ENCODE measurements at places on chromosomes 6 and 20.

DNA sequence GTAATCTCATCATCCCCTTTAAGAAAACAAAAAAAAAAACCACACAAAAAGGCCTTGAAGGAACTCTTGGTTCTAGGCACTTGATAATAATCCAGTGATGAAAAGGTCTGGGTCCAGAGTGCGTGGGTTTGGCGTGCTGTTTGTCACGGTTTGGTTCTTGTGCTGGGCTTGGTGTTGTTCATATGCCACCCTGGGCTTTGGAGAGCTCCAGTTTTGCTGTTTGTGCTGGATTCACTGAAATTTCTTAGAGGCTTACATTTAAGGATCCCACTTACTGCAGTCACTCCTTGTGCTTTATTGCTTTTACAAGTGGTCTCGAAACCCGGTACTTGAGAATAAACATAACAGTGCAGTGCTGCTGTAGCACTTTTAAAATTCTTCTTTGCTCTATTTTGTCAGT lies 68.8 kb upstream of the XRN2 start:
- DNase-seq = no peak

GRCh38 chr20:58802061-58802460 lies 48.6 kb downstream of the GNAS-AS1 start:
- DNase-seq = no peak

DNA sequence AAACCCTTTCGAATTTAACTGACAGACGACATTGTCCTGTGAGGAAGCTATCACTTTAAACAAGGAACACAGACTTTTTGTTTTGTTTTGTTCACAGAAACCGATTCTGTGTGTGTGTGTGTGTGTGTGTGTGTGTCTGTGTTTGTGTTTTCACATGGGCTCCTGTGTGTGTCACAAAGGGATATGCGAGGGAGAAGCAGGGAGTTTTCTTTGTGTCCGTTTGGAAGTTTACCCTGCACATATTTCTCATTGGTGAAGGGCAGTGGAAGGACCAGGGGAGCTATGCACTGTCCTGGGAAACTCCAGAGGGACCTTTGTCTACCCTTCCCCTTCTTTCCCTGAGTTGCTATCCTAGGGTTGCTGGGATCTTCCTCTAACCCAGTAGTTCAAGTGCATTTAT lies 17.7 kb downstream of the POM121L2 start:
- DNase-seq = no peak

GRCh38 chr20:7728338-7728737 lies 211.9 kb downstream of the HAO1 start:
- DNase-seq = no peak

- no peak for DNase-seq
Observed at GRCh38 chr20:57289391-57290177, 23.1 kb upstream of the BMP7 start.

DNA sequence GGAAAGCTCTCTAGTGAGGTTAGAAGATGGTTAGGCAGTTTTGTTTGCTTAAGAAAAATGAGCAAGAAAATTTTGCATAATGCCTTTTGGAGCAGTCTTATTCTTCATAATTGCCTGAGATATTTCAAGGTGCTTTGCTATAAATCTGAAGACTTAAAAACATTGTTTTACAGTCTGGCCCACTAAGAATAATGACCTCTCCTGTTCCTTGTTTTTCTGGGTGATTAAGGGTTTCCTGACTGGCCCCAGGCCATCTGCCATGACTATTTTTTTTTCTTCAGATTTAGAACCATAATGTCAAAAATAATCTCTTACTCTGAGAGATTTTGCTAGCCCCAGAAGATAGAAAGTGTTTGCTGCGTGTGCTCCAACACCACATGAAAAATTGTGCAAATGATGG lies 72.3 kb upstream of the CENPW start:
- DNase-seq = no peak

GRCh38 chr6:15550546-15551123 lies 112.2 kb downstream of the DTNBP1 start:
- DNase-seq = no peak

DNA sequence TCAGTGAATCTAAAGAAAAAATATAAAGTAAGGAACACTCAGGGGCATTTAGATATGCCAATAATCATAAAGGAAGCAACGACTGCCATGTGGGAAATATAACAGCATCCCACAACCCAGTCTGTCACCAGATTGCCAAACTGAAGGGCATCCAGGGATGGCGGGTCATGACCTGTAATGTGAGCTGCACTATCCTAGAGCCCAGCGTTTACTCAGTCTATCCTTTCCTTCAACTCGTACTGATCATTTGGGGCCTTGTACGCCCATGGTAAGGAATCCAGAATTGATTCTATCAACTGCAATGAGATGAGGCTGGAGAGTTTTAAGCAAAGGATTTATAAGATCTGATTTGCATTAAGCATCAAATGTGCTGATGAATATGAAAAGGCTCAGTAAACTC lies 5.3 kb downstream of the TRPC4AP start:
- DNase-seq = no peak

DNA sequence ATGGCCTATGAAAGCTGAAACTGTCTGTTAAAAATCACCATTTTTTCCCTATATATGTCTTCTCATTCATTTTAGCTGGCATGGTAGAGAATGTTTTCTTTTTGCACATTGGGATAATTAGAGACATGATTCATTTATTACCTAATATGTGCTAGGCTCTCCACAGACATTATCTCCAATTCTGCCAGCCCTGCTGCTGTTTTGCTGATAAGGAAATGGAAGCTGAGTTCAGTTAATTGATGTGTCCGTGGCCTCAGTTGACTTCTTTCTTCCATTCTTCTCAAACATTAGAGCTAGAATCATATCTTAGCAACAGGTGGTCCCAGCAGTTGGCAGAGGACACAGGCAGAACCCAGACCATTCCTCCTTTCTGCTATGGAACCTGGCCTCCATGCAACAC lies 644.1 kb upstream of the CITED2 start:
- no peak for DNase-seq

All from CD4-positive, alpha-beta T cell treated with Interleukin-12 subunit alpha and Interleukin-12 subunit beta, for 1 hour (primary cell).